ENCODE measurements at places on chromosomes 2 and 18.

- DNase-seq = no peak
Measured at GRCh38 chr2:233794128-233794658, 16.1 kb downstream of the MROH2A start.

DNA sequence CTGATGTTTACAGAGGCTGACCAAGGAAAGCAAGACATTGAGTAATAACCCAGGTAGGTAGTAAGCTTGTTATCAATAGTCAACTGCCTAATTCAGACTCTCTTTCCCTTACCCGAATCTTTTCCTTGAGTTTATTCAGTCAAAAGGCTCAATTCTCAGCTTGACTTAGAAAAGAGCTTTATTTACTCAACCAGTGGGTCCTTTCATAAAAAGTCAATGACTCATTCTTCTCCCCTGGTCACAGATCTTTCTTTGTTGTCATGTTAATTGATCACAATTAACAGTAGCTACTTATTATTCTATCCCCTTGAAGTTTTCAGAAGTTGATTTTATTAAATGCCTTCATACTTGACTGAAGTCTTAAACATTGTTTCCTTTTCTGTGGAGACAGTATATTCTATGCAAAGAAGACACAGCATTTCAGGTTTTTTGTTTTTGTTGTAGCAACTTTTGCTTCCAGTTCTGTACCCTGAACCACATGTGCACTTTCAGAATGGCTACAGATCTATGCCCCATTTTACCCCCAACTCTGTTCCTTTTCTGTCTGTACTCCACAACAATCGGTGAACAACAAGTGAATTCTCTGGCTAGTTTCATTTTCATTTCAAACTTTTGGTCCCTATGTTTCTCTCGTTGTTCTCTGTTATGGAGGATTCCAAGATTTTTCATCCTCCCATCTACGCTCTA is 428.3 kb downstream of the NCKAP5 start:
- no peak for DNase-seq

- DNase-seq = no peak
Measured at GRCh38 chr18:32553640-32554365, 83.1 kb upstream of the GAREM1 start.

- no peak for DNase-seq
Measured at GRCh38 chr18:67432806-67433205, 83.7 kb downstream of the DSEL start.

DNA sequence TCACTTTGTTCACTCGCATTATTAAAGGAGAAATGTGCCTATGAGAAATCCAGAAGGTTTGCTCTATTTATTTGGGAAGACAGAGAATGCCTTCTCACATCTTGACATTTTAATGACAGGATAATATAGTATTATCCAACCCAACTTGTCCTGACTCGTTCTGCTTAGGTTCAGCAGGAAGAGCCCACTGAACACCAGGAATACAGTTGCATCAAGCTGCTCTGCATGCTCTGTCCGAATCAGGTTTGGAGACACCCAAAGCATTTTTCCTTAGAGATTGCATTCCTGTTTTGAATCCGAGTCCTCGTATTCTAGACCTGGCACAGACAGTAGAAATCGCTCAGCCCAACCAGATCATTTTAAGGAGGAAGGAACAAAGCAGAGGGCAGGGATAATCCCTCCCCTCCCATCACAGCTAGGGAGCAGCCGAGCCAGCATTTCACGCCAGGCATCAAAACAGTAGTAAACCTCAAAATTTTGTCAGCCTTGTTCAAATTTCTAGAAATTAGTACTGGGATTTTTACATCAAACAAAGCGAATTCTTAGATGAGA is 837.4 kb upstream of the ID2 start:
- DNase-seq = no peak

- no peak for DNase-seq
Measured at GRCh38 chr2:144114760-144115159, 405.2 kb downstream of the ZEB2 start.

DNA sequence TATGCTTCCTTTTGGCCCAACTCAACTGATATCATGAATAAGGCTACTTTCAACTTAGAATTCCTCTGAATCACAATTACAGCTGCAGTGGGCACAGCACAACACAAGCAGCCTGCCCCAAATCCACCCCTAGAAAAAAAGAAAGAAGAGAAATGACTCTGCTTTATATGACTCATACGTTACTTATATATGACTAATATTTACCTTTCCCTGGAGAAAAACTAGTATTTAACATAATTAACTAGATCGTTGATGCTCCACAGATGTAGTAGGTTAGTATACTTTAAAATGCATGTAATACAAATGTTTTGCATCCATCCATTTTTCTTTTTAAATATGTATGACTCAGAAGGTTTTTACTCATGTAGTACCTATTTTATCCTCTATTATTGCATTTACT is 133.3 kb upstream of the UNC80 start:
- no peak for DNase-seq

GRCh38 chr18:51234117-51235008 is 36.9 kb upstream of the MEX3C start:
- peak; percentile 15 for DNase-seq

DNA sequence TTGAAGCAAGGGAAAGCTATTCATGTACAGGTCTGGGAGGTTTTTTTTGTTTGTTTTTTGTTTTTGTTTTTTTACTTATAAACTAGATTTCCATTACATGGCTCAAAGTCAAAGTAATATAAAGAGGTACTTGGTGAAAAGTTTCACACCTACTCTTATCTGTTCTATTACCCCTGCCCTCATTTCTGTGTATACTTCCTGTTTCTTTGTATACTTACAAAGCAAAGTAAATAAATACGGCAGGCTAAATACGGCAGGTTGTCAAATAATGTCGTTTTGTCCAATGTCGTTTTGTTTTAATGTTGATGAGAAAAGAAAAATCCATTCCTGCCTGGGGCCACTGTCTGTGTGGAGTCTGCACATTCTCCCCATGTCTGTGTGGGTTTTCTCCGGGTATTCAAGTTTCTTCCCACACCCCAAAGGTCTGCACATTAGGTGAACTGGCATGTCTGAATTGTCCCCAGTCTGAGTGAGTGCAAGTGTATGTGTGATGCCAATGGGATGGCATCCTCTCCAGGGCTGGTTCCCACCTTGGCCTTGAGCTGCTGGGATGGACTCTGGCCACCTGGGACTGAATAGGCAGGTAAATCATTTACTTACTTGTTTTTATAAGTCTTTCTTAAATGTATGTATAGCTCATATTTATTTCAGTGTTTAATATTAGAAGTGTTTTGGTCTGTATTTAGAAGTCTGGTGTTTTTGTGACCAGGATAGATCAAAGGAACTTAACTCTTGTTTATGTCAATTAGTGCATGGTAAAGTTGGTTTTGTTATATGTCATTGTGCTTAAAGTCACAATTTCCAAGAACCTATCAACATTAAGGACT is 13.4 kb downstream of the STAMBP start:
- no peak for DNase-seq

DNA sequence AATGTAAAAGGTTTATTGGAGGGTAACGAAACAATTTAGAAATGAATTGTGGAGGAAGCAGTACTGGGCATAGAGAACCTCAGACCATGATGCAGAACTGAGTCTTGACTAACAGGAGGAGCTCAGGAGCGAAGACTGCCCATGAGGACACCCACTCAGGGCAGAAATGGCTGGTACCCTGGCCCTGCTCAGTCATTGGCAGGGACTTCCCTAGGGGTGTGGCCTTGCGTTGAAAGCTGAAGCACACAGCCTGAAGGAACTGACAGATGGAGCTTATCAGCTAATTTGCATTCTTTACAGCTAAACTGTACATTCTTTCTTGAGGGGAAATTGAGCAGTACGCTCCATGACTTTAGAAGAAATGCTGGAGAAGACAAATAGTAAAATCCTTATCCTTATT is 57.1 kb downstream of the PDK1 start:
- no peak for DNase-seq

DNA sequence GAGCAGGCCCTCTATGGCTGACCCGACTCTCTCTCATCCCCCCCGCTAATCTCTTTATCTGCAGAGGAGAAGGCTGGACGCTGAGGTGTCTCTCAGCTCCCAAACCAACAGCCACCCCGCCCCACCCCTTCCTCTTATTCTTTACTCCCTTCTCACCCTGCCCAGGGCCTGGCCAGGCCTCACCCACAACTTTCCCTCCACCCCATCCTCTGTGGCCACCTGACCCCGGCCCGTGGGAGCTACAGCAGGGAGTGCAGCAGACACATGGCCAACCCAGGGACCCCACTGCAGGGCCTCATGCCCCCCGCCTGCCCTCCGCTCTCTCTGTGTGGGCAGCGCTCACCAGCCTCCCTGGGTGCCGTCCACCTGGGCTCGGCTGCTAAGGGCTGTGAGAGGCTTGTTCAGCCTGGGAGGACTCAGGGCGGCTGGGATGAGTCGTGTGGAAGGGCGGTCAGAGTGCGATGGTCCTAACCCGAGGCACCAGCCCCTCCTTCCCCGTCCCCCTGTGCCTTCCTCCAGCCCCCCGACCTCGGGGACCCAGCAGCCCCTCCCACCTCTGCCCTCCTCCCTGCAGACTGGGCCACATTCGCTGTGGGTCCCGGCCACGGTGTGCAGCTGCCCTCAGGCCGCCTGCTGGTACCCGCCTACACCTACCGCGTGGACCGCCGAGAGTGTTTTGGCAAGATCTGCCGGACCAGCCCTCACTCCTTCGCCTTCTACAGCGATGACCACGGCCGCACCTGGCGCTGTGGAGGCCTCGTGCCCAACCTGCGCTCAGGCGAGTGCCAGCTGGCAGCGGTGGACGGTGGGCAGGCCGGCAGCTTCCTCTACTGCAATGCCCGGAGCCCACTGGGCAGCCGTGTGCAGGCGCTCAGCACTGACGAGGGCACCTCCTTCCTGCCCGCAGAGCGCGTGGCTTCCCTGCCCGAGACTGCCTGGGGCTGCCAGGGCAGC is 6.8 kb downstream of the NEU4 start:
- no peak for DNase-seq

- no peak for DNase-seq
Measured at GRCh38 chr2:59389240-59389639, 1148.1 kb upstream of the FANCL start.

DNA sequence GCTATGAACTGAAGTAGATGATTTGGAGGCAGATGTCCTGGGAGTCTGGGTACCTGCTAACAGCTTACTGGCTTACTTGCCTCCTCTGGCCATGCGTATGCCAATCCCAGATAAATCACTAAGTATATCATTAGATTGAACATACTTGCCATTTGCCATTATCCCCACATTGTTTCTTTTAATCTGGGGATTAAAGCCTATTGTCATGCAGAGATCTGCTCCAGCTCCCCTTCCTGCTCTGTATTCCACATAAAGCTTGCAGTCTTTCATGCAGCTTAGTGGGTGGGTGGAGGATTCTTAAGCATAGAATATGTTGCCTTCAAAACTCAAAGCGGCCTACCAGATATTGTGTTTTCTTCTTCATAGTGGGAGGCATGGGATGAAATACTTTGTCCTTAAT is 311.8 kb upstream of the MMADHC start:
- no peak for DNase-seq

DNA sequence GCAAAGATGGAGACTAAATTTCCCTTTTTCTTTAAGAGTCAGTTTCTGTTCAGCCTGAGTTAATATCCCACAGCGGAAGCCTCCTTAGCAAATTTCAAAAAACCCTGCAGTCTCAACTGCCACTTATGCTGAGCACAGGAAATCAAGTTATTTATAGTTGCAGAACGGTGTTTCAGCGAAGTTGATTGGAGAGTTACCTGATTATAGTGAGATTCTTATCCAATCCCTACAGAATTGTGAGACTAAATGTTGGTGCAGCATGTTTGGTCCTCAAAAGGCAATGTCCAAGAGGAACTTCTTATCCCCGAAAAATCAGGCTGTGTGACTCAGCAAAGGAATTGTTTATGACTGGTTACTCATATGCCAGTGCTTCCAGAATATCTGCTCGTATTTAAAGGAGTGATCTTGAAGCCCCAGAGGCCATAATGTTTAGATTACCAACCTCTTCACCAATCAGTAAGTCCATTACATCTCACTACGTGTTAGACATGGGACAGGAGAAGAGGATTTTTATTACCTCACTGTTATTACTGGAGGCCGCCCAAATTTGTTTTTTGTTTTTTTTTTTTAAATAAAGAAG is 67.9 kb downstream of the LRRFIP1 start:
- no peak for DNase-seq

GRCh38 chr2:127810156-127810618 is 784 bp downstream of the WDR33 start:
- DNase-seq = no peak

DNA sequence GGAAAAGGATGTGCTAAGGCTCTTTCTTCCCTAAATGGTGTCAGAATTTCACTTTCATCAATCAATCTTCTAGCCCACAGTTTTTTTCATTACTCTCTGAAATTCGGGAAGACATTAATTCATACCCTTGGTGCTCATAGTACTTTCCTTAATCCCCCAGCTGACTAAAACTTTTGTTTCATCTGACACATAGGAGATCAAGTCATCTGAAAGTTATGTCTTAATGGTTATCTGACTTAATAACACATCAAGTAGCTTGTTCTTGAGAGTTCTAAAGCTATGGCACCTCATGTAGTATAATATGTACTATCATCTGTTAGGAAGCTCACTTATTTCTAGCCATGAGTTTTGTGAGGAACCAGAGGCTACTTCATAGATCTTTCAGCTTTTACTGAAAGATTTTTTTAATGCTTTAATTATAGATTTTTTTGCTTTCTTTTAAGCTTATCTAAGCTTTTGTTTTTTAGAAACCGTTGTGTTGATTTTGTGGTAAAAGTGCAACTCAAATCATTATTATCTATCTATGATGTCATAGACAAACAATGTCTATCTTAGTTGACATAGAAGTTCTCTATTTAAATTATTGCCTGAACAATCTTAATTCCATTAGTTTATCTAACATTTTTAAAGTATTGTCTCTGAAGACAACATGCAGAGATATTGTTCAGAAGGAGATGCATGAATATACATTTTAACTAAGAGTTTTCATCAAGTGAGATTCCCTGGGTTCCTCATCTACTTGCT is 93.6 kb upstream of the UBXN4 start:
- DNase-seq = no peak

- DNase-seq = no peak
Measured at GRCh38 chr2:119438726-119439284, 7.2 kb downstream of the TMEM37 start.

DNA sequence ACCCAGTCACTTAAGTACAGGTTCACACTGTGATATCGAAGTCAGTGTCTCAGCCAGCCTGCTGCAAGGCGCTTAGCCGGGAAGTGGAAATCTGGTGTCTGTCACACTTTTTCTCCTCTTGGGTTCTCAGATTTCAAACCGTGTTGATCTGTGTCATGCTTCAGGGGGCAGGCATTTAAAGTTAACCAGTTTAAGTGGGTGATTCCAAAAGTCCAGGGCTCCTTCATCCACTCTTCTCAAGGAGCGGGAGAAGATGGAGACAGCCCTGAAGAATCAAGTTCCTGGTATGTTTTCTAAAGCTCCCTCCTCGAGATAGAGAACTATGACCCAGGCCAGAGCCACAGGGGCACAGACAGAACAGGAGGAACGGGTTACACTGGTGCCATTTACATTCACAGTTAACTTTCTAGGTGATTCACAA is 331.7 kb downstream of the GBX2 start:
- DNase-seq = no peak

GRCh38 chr18:71027531-71027930 is 738.7 kb downstream of the SOCS6 start:
- DNase-seq = no peak
